SK-N-SH (cell line): ENCODE measurements at places on chromosomes 5 and 9.

DNA sequence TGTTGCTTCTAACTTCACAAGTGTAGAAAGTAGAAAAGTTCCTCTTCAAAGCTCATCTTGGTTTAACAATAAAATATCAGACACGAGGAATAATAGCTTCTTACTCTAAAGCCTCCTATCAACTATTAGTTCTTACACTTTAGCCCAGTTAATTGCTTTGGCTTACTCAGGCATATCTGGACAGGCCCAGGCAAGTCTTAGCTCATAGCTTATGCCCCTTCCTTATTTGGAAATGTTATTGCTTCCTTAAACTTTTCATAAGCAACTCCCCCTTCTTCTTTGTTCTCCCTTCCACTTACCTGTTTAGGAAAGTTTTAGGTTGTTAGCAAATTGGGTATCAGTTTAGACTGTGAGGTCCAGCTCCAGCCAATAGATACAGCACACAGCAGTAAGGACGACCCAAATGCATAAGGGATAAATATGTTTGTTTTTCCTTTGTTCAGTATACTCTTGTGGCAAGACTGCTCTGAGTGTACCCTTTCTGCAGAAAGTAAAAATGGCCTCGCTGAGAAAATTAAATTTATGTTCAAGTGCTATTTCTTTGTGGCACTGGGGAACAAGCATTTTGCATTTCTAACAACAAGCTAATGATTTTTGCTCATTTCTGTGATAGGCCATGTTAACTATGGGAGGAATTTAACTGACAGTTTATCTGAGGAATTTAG lies 162.1 kb downstream of the SMC2 start:
- no peak for DNase-seq

DNA sequence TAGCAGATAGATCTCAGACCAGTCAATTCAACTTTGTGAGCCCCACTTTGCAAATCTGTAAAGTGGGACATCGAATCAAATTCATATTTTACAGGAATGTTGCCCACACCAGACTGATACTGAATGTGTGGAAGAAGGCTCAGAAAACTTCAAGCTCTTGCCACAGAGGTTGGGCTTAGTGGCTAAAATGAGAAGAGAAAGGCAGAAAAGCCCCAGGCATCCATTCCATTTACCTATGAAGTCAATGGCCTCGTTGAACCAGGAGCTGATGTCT lies 1.7 kb downstream of the DUSP1 start:
- no peak for DNase-seq

GRCh38 chr5:63261695-63262094 lies 683.1 kb downstream of the LRRC70 start:
- no peak for DNase-seq

GRCh38 chr5:40376566-40376965 lies 303.1 kb upstream of the PTGER4 start:
- DNase-seq, result no peak

GRCh38 chr5:76657091-76657490 lies 33.9 kb upstream of the F2RL2 start:
- no peak for DNase-seq
